Stimulated activated CD4-positive, alpha-beta T cell treated with anti-CD3 and anti-CD28 coated beads, Interleukin-15, amount 100 ng/mL, for 1 hour (primary cell): ENCODE measurements at places on chromosomes 2 and 18.

DNA sequence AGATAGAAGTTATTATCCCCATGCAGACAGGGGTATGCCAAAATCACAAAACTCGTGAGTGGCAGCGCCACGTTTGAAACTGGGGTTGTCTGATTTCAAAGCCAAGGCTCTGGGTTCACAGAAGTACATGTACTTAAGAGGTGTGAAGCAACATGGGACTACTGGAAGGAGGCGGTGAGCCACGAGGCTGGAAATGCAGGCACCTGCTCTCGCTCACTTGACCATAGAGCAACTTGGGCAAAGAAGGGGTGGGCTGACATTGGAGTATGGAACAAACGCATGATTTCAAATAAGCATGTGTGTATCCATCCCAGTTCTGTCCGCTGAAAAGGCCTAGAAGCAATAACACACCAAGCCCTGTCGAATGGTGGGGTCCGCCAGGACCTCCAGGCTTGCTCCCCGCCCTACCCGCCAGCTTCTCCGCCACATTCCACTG is 593 bp upstream of the ACTR2 start:
- no peak for DNase-seq

DNA sequence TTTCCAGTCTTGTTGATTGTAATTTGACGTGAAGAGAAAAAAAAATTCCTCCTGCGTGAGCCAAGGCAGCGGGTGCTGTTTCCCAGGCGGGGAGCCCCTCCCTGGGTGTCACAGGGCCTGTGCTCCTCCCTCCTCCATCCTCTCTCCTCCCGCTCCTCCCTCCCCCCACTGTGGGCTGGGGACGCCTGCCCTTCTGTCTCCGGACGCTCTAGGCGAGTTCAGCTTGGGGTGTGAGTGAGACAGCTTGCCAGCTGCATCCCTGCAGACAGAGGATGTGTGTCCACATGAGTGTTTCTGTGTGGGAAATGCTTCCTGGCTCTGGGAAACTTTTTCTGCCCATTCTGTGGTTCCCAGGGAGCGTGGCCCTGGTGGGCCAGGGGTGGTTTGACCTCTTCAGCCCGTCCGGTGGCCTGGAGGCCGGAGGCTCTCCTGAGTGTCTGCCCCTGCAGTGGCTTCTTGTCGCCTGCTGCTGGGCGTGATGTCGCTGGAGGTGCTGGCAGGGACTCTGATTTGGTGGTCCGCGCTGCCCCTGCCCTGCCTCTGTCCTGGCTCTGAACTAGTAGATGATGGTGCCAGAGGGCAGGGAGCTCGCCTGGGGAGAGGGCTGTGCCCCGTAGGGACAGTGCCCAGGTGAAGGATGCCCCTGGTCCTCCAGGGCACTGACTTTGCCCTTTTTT is 96.4 kb downstream of the USP40 start:
- DNase-seq, result no peak

GRCh38 chr2:84991404-84992160 is 20.6 kb downstream of the KCMF1 start:
- DNase-seq, result no peak

- no peak for DNase-seq
Observed at GRCh38 chr2:207224381-207224780, 58.6 kb upstream of the KLF7 start.

- DNase-seq, result no peak
Observed at GRCh38 chr2:8573234-8573941, 108.5 kb upstream of the ID2 start.

DNA sequence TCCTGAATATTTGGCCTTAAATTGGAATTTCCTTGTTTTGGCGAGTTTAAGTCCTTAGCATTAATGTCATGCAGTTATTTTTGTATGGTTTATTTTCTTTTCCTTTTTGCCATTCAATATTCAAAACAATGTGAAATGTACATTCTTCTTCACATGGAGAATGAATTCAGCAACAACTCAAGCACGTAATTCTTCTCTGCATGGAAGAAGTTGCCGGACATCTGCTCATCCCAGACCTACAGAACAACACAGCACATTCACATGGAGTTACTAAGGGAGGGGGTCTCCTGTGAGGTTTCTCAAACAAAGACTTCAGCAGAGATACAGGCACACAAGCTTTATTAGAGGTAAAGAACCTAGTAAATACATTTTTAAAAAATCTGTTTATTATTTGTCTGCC is 236.8 kb downstream of the SATB2 start:
- DNase-seq, result no peak

- no peak for DNase-seq
Observed at GRCh38 chr2:224657349-224657748, 58.8 kb downstream of the CCDC195 start.

GRCh38 chr2:85053802-85054201 is 79.4 kb upstream of the TCF7L1 start:
- DNase-seq, result no peak

- no peak for DNase-seq
Observed at GRCh38 chr2:158578703-158579330, 122.1 kb downstream of the PKP4 start.

- no peak for DNase-seq
Observed at GRCh38 chr2:69765096-69765380, 23.1 kb downstream of the ANXA4 start.

- no peak for DNase-seq
Observed at GRCh38 chr2:203936535-203936934, at the start of gene ICOS. Gene ICOS, plus strand, starts transcription at chr2:203936763. Its CDS starts 52 bp downstream, at chr2:203936815.

GRCh38 chr18:46642561-46642960 is 14.5 kb downstream of the LOXHD1 start:
- DNase-seq, result no peak

- no peak for DNase-seq
Observed at GRCh38 chr2:69213782-69214181, 173.2 kb downstream of the GFPT1 start.

DNA sequence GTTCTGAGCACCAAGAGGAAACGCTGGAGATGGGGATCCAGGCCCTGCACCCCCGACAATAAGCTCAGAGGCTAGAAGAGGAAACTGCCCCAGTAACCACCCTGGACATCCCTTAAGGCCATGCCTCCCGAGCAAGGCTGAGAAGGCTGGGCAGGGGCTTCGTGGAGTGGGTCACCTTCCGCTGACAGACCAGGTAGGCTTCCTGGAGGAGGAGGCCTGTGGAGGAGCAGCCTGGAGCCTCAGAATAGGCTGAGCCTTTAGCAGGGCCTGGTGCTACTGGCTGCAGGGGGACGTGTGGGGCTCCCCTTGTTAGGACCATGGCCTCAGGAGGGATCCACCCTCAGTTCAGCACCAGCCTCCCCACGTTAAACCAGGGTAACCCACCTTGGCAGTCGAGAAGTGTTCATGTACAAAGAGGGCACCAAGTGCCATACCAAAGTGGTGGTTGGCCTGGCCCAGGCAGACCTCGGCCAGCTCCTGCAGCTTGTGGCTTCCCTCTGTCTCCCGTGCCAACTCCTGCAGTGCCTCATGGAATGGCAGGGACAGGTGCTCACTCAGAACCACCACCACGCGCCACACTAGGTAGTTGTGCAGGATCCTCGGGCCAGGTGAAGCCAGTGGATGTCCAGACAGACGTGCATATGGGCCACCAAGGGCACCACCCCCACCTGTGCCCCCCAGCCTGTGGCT is 28.5 kb upstream of the ALPP start:
- no peak for DNase-seq

DNA sequence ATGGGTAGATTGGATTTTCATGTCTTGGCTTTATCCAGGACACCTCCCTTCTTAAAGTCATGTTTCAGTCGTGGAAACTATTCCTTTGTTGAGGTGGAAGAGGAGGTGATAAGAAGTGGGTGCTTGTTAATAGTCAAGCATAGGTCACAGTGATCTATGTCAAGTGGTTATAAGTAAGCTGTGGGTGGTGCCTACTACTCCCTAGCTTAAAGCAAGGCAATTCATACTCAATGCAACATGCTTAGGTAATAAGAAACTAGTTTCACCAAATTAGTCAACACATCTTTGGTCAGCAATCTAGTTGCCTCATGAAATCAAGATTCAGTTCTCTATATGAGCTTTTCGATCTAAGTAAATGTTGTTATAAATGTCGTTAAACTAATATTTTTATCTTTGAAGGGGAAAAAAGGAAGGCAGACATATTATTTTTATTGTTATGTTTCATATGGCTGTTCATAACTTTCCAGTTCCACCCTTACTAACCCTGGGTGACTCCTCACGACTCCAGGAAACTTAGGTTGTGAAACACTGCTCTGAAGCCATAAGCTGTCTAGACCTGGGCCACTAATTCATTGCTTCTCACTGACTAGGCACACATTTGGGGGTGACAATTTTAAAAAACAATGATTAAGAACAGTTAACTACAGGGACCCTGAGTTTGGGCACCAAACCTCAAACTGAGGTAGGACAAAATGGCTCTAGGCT is 5.8 kb upstream of the ABCB11 start:
- DNase-seq, result no peak

- DNase-seq, result no peak
Observed at GRCh38 chr2:179422037-179422643, 157.5 kb upstream of the SESTD1 start.

DNA sequence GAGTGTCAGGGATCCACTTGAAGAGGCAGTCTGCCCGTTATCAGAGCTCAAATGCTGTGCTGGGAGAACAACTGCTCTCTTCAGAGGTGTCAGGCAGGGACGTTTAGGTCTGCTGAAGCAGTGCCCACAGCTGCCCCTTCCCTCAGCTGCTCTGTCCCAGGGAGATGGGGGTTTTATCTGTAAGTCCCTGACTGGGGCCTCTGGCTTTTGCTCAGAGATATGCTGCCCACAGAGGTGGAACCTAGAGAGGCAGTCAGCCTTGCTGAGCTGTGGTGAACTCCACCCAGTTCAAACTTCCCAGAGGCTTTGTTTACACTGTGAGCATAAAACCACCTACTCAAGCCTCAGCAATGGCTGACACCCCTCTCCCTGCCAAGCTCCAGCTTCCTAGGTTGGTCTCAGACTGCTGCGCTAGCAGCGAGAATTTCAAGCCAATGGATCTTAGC is 38.1 kb downstream of the PLEK start:
- DNase-seq, result no peak

DNA sequence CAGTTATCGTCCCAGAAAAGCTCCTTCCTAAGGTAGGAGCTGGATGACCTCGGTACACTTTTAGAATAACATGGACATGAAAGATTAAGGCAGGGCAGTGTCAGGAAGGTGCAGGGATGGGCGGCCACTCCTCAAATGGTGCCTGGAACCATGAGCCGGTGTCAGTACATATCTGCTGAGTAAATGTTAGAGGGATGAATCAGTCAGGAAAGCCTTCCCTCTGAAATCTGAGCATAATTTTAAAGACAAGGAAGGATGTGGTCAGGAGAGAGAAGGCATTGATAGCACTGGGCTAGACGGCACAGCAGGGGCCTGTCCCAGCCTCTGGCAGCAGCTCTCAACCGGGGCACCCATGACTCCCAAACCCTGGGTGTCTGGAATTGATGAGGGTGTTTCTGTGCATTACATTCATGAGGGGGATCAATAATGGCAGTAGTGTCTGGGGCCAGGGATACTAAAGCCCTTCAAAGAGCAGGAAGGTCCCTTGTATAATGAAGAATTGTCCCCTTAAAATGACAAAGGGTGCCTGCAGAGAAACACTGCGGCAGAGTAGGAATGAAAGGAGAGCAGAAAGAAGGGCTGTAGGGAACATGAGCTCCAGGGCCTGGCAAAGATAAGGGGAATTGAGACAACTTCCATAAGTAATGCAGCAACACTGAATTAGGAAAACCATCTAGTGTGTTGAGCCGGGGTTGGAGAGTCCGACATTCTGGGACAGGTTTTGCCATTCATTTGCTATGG is 162.3 kb upstream of the REV1 start:
- no peak for DNase-seq

GRCh38 chr18:5651736-5652135 is 107.9 kb upstream of the EPB41L3 start:
- DNase-seq, result no peak

- DNase-seq, result no peak
Observed at GRCh38 chr2:47023332-47023731, 107.7 kb upstream of the MCFD2 start.

GRCh38 chr2:60528281-60529020 is 25.0 kb downstream of the BCL11A start:
- no peak for DNase-seq

DNA sequence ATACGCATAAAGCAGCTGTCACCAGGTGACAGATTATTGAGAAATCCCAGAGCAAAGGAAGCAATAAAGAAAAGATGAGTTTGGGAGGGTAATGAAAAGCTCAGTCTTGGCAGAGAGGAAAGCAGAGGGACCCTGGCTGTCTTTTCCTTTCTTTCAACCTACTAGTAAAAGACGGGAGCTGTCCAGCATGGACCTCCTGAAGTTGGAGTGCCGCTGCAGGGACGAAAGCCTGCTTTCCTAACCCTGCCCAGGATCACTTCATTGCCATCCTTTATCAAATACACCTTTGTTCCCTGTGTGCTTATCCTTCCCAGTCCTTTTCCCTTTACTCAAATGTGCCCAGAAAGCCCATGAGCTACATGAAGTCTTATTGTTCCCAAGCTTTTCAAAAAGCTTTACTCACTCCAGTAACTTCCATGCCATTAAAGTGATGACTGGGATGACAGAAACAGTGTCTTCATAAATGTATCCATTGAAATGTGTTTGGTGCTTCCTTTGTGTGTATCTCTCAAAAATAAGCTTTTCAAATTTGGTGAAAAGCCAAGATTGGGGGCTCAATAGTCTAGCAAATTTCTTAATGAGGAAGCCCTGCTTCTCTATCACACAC is 3.7 kb upstream of the SPR start:
- no peak for DNase-seq

GRCh38 chr18:30775629-30776028 is 266.9 kb downstream of the DSC3 start:
- no peak for DNase-seq

- DNase-seq, result no peak
Observed at GRCh38 chr2:1740716-1741589, 3.4 kb downstream of the PXDN start.

DNA sequence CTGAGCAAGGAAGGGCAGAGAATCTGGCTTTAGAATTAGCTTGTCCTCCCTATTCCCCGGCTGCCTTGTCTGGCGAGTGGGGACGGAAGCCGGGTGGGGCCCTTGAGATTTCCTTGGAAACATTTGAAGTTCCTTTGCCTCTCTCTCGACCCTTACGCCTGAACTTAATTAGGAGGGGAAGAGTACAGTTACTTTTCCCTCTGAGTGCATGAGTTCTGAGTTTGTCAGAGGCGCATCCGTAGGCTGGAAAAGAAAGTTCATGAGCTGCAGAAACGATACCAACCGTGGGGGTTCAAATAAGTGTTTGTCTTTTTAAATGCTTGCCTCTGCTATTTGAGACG is 468 bp downstream of the PIKFYVE start:
- DNase-seq, result no peak

- no peak for DNase-seq
Observed at GRCh38 chr2:44061876-44062275, 66.1 kb upstream of the LRPPRC start.

DNA sequence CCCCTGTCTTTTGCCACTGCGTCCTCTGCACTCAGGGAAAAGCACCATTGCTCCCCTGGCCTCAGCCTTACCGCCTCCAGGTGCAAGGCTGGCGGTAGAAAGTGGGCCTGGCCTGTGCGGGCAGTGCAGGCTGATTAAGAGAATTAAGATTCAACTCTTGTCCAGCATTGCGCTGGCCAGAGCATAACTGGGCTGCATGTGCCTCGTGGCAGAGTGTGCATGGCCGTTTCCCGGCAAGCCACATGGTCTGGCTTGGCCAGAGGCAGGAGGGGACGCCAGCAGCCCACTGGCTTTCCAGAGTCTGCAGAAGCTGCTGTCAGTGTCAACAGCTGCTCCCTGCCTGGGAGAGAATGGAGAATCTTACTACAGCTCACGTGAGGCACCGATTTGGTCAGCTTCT is 12.3 kb downstream of the NTSR2 start:
- DNase-seq, result no peak

GRCh38 chr2:34980689-34981088 is 1374.9 kb upstream of the CRIM1 start:
- DNase-seq, result no peak

- no peak for DNase-seq
Observed at GRCh38 chr2:202932425-202933138, 20.5 kb downstream of the CARF start.
